Calu3 (cell line): ENCODE measurements at places on chromosomes 1 and 21. TPM values are rescaled to one million over a fixed set of nuclear protein-coding genes. Genes with fewer than 3 reads are reported as not detected.

Gene SPRR1B
- 3.1 TPM in 1 of 2 replicates, not detected in the other for total RNA-seq

Gene ERG
- total RNA-seq, result not detected in 2 replicates

Gene PGBD2
- total RNA-seq, result 7.3 and 7.8 TPM in 2 replicates

Gene FCAMR
- total RNA-seq, result not detected in 2 replicates

Gene ZNF281
- total RNA-seq, result 25.8 and 26.5 TPM in 2 replicates

Gene BRINP2
- total RNA-seq, result not detected in 2 replicates

Gene HSPA6
- 1.3 and 1.9 TPM in 2 replicates for total RNA-seq

Gene KRTAP12-2
- total RNA-seq, result not detected in 2 replicates

Gene GPR25
- total RNA-seq, result not detected in 2 replicates

Gene PLA2G2C
- total RNA-seq, result not detected in 2 replicates

Gene KCNH1
- not detected in 2 replicates for total RNA-seq

Gene FCRL4
- not detected in 2 replicates for total RNA-seq

Gene MX2
- total RNA-seq, result 17.6 and 65.2 TPM in 2 replicates

Gene C21orf58
- total RNA-seq, result 23.4 and 28.2 TPM in 2 replicates

Gene PRR9
- not detected in 2 replicates for total RNA-seq

Gene RAB25
- 182 and 189 TPM in 2 replicates for total RNA-seq

Gene L1TD1
- total RNA-seq, result not detected in 2 replicates

Gene ITLN2
- total RNA-seq, result not detected in 2 replicates

Gene OR2M3
- total RNA-seq, result not detected in 2 replicates

Gene ATXN7L2
- 4.3 and 4.5 TPM in 2 replicates for total RNA-seq

Gene LDLRAD2
- total RNA-seq, result 0.12 TPM in 1 of 2 replicates, not detected in the other

Gene CAPN8
- total RNA-seq, result 108 and 158 TPM in 2 replicates

Gene PGBD5
- total RNA-seq, result 27.4 and 37.8 TPM in 2 replicates

Gene TSPAN1
- total RNA-seq, result 46.2 and 94.8 TPM in 2 replicates

Gene GUCA2B
- not detected in 2 replicates for total RNA-seq

Gene BRDT
- total RNA-seq, result not detected in 2 replicates

Gene LRP8
- 84.1 and 104 TPM in 2 replicates for total RNA-seq

Gene HES2
- total RNA-seq, result not detected in 2 replicates

Gene LCE2A
- not detected in 2 replicates for total RNA-seq
